ENCODE measurements at places on chromosomes 16 and 17.

GRCh38 chr17:39011907-39012468, 44.8 kb upstream of the FBXO47 start:
- DNase-seq = no peak

- no peak for DNase-seq
Observed at GRCh38 chr17:77727037-77727615, 231.4 kb upstream of the TNRC6C start.

DNA sequence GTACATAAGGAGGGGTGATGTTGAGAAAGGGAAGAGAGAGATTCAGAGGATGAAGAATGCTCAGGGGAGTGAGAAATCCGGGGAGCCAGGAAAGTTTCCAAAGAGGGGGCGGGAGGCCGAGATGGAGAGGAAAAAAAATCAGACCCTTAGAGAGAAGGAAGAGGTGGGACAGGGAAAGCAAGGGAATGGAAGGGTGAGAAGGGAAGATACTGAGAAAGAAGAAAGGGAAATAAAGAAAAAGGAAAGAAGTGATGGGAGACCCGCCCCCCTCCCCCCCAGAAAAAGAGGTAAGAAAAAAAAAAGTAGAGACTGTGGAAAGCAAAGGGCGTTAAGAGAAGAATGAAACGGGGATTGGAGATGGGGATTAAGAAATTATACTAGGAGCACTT, 507 bp downstream of the DYNLRB2 start:
- DNase-seq = no peak

GRCh38 chr17:4955091-4955490, 4.2 kb downstream of the ENO3 start:
- no peak for DNase-seq

DNA sequence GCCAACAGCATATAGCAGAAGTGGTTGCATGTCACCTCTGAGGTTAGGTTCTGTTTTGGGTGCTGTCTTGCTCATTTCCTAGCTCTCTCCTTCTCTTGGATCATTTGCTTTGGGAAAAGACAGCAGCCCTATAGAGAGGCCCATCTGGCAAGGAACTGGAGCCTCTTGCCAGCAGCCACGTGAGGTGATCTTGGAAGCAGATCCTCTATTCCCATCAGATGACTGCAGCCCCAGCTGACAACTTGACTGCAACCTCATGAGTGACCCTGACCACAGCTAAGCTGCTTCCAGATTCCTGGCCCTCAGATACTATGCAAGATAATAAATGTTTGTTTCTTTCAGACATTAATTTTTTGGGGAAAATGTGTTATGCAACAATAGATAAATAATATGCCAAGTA, 213.3 kb upstream of the HS3ST4 start:
- no peak for DNase-seq

- DNase-seq = no peak
Observed at GRCh38 chr16:592518-593306, 2.8 kb downstream of the RAB40C start.

GRCh38 chr17:55090079-55090492, 121.5 kb downstream of the STXBP4 start:
- DNase-seq = no peak

Measured in right lung (tissue), 10 donors.